Daoy (cell line): ENCODE measurements at places on chromosomes 1 and 21. TPM values are rescaled to one million over a fixed set of nuclear protein-coding genes. Genes with fewer than 3 reads are reported as not detected.
A peak's percentile ranks its signal among the peaks of the same experiment; 100 is the strongest.

GRCh38 chr1:225449261-225449660, 21.4 kb upstream of the LBR start:
- peak; percentile 89 for DNase-seq

The GJA4 gene
- not detected in 2 replicates for total RNA-seq

DNA sequence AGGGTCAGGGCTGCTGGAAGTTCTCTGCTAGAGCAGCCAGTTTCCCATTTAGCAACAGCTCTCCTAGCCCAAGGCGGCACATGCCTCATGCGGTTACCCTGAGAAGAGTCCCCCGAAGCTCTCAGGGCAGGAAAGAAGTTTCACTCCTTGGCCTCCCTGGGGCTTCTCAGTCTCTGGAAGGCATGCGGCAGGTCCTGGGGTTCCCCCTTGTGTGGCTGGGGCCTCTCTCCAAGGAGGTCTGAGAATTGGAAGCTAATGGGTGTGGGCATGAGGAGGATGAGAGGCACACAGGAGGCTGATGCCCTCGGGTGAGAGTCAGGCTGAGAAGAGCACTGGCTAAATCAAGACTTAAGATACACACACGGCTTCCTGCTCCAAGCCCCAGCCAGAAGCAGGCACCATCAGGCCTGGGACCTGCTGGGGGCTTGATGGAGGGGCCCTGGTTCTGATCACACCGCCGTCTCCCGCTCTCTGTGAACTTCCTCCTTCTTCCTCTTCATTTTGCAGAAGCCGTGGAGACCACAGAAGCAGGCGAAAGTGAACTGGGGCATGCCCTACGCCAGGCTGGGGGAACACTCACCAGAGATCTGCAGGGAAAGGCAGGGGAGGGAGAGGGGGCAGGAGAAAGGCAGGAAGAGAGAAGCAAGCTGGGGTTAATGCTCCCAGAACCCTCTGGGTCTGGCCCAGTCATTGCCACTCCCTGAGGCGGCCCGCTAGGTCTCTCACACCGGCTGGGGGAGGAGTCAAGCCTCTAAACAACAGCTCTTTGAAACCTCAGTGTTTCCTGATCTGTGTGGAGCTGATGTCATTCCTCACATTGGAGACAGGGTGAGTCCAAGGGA, 15.1 kb downstream of the BLACAT1 start:
- DNase-seq = peak; percentile 91

The APOBEC4 gene
- total RNA-seq = not detected in 2 replicates

GRCh38 chr1:117268535-117269455, 58.1 kb upstream of the VTCN1 start:
- no peak for DNase-seq

The OR2T35 gene
- total RNA-seq = not detected in 2 replicates

The CD247 gene
- 0.63 and 1.5 TPM in 2 replicates for total RNA-seq

DNA sequence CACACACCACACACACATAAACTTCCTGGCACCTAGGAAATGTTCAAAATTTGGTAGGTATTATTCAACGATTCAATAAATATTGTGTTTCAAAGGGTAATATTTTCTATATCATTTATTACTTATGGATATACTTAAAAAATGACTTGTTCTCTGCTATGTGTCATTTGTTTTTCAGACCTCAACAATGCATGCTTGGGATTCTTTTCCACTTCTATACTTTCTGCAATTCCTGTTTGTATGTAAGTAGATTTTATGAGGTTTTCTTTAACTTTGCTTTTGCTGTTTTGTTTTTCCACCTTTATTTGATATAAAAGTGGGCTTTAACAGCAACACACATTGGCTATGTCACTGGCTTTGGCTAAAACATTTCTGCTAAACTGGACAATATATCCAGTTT, 3.5 kb downstream of the CEP170 start:
- no peak for DNase-seq

The ALPL gene
- total RNA-seq = 1.4 and 2.7 TPM in 2 replicates

- DNase-seq = no peak
Measured at GRCh38 chr1:143718524-143718923, 253.3 kb downstream of the FAM72C start.

DNA sequence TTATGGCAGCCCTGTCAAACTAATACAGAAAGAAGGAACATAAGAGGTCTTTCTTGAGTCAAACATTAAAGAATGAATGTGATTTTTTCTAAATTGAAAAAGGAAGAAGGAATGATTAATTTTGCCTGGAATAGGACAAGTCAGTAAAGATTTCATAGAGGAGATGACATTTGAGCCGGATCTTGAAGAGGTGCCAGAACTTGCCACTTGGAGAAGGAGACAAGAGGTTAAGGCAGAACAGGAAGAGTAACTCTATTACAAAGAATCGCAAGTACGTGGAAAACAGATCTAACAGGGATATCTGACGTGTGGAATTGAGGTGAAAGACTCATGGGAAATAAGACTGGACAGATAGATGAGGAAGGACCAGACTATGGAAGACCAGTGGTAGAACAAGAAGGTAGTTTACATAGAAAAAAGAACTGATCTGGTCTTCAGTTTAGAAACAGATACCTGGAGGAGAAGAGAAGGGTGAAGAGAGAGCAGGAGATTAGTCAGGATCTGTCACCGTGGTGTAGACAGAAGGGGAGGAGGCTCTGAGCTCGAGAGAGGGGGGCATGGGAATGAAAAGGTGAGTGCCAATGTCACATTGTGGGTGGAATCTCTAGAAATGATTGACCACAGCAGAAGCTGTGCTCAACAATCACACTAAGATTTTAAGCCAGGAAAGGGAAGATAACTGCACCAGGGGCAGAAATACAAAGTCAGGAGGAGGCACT, 32.5 kb downstream of the RHOU start:
- no peak for DNase-seq

The TUFT1 gene
- total RNA-seq = 17.9 and 19.4 TPM in 2 replicates

- DNase-seq = peak; percentile 9
Measured at GRCh38 chr1:168834225-168834872, 105.3 kb upstream of the DPT start.

The FNDC10 gene
- total RNA-seq = 1.8 TPM in 1 of 2 replicates, not detected in the other

- no peak for DNase-seq
Measured at GRCh38 chr1:95879498-95880050, 645.6 kb downstream of the RWDD3 start.

- DNase-seq = no peak
Measured at GRCh38 chr1:113941245-113941559, 12.1 kb downstream of the HIPK1 start.

- no peak for DNase-seq
Measured at GRCh38 chr1:9717193-9718005, 65.9 kb downstream of the PIK3CD start.

The SYCP1 gene
- total RNA-seq = not detected in 2 replicates

DNA sequence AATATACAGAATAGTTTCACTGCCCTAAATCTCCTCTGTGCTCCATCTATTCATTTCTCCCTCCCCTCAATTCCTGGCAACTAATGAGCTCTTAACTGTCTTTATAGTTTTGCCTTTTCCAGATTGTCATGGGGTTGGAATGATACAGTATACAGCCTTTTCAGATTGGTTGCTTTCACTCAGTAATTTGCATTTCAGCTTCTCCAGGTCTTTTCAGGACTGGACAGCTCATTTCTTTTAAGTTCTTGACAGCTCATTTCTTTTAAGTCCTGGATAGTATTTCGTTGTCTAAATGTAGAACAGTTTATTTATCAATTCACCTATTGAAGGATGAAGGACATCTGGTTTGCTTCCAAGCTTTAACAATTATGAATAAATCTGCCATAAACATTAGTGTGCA, 22.6 kb downstream of the KRTAP21-3 start:
- DNase-seq = no peak

The HPCAL4 gene
- 0.03 and 0.29 TPM in 2 replicates for total RNA-seq

The OR2M3 gene
- not detected in 2 replicates for total RNA-seq

GRCh38 chr1:232697187-232697822, 67.4 kb upstream of the SIPA1L2 start:
- DNase-seq = no peak

DNA sequence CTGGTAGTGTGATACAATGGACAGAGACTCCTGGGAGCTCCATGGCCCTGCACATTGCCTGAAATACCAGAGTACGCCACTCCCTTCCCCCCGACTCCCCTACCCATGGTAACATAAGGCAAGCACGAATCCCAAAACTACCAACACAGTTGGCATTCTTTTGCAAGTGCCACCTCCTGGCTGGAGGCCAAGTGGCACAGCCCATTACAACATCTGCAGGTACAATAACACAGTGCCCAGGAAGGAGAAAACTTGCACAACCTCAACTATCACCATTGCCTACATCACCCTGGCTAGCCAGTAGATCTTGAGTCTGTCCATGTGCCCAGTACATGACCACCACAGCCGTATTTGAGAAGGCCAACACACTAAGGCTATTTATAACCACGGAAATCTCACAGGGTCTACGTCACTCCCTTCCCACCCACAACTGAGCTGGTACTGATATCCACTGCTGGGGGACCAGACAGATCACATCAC, 11.7 kb downstream of the ADAMTS1 start:
- no peak for DNase-seq

- DNase-seq = no peak
Measured at GRCh38 chr1:21725748-21726392, 56.7 kb upstream of the RAP1GAP start.

The SPRR2D gene
- total RNA-seq = not detected in 2 replicates

DNA sequence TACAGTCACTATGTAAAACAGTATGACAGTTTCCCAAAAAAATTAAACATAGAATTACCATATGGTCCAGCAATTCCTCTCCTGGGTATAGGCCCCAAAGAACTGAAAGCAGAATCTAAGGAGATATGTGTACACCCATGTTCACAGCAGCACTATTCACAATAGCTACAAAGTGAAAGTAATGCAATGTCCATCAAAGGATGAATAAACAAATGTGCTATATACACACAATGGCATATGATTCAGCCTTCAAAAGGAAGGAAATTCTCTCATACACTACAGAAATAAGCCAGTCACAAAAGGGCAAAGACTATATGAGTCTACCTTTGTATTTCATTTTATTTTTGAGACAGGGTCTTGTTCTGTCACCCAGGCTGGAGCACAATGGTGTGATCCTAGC, 120.4 kb downstream of the TOMM20 start:
- no peak for DNase-seq
